ENCODE measurements at places on chromosomes 12 and 14.

GRCh38 chr14:31544816-31545215 lies 16.4 kb upstream of the NUBPL start:
- no peak for DNase-seq

- no peak for DNase-seq
These were observed 39.8 kb downstream of the TMEM63C start for GRCh38 chr14:77221241-77221871.

DNA sequence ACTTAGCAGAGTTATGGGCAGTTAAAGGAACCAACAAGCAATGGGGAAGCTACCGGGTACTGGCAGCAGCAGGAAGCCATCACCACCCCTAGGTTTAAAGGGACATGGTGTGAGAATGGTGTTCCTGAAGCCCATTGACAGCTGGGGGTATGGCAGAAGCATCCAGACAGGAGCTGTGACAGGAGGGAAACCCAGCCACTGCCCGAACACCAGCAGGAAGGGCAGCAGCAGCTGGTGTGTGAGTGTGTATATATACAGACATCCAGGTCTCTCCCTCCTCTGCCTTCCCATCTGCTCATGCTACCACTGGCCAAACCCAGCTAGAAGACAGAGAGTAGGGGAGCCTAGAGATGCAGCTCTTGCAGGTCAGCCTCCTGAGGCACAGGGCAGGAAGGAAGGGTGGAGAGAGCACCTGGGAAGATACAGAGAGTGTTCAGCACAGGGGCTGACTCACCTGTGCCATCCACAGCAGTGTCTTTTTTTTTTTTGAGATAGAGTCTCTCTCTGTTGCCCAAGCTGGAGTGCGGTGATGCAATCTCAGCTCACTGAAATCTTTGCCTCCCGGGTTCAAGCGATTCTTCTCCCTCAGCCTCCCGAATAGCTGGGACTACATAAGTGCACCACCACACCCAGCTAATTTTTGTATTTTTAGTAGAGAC lies 9.2 kb upstream of the ADCK1 start:
- DNase-seq = no peak

GRCh38 chr14:67517083-67517482 lies 16.0 kb upstream of the PLEKHH1 start:
- DNase-seq = no peak

DNA sequence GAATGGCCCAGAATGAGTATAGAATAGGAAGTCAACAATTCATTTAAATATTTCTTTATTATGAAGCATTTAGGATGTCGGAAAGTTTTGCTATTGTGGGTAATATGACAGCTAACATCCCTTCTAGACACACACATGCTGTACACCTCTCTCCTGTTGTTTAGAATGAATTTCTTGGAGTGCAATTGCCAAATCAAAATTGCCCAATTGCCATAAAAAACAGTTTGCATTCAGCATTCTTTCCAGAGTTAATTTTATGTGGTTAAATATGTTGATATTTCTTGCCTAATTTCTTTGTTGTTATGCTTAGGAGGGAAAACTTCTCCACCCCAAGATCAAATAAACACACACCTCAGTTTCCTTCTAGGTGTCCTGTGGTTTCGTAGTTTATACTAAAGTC lies 16.9 kb upstream of the SMCO2 start:
- DNase-seq = no peak

- DNase-seq = no peak
These were observed 77.3 kb upstream of the CNTN1 start for GRCh38 chr12:40614923-40615322.

DNA sequence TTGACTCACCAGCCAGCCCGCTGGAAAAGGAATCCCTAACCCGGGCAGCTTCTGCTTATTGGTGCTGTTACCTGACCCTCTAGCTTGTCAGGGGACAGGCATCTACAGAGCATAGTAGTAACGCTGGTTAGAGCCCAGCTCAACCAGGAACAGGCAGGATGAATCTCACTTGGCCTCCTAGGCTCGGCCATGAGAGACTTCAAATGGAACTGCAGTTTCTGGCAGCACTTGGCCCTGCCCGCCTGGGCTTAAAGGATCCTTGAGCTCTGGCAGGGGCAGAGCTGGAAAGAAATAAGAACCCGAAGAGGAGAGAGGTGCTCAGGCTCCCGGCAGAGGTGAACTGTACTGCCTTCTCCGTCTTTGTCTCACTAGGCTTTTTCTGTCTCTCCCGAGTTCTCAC lies 2.3 kb upstream of the LHX5 start:
- no peak for DNase-seq

- no peak for DNase-seq
These were observed 90.0 kb downstream of the SINHCAF start for GRCh38 chr12:31235868-31236395.

DNA sequence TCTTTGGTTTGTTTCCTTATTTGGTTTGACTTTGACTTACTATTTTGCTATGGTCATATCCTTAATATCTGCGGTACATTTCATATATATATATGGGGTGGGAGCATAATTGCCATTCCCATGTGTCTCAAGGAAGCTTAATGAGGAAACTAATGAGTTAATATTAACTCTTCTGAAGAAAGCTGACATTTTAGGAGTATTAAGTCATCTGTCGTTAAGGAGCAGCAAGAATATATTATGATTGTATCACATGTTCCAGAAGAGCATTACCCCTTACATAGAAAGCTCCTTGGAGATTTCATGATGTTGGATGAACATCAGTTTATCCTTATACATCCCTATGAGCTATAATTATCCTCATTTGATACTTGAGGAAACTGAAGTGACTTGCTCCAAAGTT lies 15.6 kb downstream of the DYRK2 start:
- DNase-seq = no peak

DNA sequence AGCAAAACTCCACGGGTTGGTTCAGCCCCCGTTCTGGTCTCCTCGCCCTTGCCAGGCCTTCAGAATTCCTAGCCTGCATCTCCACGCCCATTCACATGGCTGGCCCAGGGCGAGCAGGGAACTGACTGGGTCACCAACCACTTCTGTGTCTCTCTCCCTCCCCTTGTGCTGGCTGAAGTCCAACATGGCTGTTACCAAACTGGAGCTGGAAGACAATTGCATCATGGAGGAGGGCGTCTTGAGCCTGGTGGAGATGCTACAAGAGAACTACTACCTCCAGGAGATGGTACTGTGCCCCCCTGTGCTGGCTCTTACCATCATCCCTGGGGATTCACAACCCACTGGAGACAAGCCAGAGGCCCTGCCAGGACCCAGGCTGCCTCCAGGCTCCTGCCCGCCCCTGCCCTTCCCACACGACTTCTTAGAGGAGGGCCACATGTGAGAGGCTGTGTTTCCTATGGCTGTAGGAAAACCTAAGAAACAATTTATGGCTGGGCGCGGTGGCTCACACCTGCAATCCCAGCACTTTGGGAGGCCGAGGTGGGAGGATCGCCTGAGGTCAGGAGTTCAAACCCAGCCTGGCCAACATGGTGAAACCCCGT lies 9.9 kb downstream of the LRRC74A start:
- DNase-seq = no peak

- no peak for DNase-seq
These were observed 52.7 kb downstream of the PLBD1 start for GRCh38 chr12:14514946-14515345.

DNA sequence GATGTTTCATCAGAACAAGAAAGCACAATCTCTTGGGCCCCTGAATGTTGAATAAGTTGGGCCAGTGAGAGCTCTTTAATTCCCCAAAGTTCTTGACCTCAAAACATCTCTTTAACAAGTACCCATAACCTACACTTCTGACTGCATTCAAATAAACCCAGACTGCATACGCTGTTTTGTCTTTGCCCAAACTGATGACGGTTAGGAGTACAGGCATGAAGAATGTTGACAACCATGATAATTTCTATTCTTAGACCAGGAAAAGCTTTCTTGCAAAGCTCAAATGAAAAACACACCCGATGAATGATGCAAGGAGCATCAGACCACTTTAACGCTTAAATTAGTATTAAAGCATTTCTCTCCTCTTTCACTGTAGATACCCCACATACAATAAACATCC lies 11.7 kb upstream of the RAB3IP start:
- DNase-seq = no peak

DNA sequence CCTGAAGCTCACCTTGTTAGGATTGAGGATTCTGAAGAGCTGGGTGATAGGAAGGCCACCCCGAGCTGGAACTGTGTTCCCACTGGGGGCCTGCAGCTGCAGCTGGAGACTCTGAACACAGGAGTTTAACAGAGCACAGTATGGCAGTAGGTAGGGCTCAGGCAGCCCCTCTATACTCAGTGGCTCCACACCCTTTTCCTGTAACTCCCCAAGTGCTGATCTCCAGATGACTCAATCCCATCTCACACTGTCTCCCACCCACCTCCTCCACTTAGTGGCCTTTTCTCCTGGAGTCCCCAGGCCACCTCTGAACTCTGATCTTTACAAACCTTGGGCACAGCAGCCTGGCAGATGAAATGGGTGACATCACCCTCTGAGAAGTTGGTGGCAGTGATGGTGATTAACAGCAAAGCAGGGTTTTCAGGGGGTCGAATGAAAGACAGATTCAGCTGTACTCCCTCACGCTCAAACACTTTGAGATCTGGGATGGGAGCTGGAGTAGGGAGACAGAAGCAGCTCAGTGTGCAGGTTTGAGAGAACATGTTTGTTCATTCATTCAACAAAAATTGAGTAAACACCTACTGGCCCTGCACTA lies 4.0 kb downstream of the THTPA start:
- no peak for DNase-seq

DNA sequence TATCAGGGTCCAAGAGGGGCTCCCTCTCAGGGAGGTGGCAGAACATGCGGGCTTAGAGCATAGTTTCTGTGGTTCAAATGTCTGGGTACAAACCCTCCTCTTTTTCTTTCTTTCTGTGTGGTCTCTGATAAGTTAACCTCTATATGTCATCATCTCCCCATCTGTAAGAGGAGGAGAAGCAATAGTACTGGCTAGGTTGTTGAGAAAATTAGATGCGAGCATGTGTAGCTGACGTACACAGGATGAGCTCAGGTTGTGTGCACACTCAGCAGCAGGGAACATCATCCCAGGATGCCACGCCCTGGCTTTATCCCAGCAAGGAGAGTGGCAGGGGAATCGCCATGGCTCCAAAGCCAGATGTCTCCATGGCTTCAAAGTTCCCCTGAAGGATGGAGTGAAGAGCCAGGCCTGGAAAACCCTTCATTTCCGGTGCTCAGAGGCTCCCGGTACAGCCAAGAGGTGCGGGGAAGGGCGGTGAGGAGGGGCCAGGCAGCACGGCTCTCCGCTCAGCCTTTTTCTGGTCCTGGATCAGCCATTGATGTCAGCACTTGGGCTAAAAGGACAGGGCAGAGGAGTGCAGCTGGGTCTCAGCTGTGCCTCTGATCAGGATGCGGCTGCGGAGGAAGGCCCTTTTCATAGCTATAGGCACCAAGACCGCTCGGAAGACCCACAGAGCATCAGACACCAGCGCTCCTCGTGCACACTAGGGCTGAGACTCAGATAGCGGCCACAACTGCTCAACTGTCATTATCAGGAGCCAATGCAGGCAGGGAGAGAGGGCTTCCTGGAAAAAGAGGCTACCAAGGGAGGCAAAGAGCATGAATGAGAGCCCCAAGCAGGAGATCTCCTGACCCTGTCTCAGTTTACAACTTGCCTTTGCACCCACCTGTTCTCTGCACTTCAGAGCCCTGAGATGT lies 41.5 kb downstream of the ARL6IP4 start:
- no peak for DNase-seq

Measured in stimulated activated CD4-positive, alpha-beta T cell treated with anti-CD3 and anti-CD28 coated beads, Interleukin-4, amount 100 ng/mL, for 4 hours (primary cell).